Activated naive CD4-positive, alpha-beta T cell (primary cell): ENCODE measurements at places on chromosomes 3 and 15.

GRCh38 chr3:127748754-127749327, 73.5 kb downstream of the MGLL start:
- DNase-seq: no peak

DNA sequence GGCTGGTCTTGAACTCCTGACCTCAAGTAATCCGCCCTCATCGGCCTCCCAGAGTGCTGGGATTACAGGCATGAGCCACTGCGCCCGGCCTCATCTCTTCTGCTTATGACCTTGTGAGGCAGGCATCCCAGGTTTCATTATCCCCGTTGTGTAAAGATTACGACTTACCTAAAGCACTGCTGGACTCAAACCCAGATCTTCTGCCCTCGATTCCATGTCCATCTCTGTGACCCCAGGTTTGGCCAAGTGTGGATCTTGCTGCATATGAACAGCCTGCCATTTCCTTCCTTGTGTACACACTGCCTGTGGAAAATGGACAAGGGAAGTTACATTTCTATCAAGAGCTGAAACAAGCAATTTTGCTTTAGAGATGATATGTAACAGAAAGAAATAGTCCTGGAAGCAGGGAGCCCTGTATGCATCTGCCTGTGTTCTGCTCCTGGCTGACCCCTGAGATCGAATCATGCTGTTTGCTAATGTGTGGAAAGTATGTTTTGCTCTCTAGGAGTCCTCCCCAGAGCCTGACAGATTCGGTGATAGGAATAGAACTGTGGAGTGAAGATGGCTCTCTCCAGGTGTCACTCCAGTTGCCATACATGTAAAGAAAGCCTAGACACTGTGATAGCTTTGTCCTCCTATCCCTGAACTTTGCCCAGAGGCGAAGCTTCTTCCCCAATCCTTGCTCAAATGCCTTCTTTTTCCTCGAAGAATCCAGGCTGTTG, 11.8 kb upstream of the LIPC start:
- no peak for DNase-seq

GRCh38 chr3:76954412-76954811, 85.5 kb upstream of the ROBO2 start:
- no peak for DNase-seq

DNA sequence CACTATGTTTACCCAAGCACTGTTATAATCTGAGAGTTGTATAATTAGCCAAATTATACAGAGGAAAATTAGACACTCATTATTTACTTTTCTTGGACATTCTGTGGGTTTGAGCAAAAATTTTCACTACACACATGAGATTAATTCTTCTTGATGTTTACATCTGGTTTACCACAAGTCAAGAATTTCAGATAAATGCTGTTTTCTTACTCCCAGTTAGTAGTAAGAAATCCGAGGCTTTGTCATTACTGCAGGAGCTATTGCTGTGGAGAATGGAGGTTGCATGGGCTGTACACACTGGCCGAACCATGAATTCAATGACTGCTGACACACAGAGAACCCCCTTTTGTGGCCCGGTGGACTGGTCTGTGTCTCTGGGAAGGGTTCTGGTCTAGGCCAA, 207.7 kb upstream of the CFAP20DC start:
- DNase-seq: no peak

GRCh38 chr3:73939985-73940384, 315.2 kb upstream of the PDZRN3 start:
- no peak for DNase-seq

DNA sequence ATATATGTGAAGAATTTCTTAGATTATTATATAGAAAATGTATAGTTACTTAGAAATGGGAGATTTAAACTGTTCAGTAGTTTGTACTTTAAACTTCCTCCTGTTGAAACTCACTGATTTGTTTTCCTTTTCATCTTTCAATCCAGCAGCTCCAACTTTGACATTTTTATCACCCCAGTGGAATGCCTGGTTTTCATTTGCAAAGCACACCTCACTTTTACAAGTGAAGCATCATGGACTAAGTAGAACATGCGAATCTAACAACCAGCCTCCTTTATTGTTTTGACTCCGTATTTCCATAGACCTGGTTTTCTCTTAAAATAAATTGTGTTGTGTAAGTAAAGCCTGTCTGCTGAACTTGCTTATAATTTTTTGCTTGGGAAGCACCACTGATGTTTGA, 97.8 kb upstream of the ROBO2 start:
- DNase-seq: no peak

DNA sequence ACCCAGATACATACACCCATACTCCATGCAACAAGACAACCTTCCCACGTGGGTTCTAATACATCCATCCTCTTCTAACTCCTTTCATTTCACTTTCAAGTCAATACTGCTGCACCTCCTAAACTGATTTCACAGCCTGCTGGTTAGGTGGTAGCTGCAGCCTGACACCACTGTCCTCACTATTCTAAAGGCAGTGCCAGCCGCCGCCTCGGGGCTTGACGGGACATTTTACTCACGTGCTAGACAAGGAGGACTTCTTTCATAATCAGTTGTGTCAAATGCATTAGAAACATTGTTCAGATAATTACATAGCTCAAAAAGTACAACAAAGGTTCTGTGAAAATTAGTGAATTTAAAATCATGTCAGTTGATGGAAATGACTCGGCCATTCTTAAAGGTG, 6.3 kb downstream of the UROC1 start:
- DNase-seq: no peak

DNA sequence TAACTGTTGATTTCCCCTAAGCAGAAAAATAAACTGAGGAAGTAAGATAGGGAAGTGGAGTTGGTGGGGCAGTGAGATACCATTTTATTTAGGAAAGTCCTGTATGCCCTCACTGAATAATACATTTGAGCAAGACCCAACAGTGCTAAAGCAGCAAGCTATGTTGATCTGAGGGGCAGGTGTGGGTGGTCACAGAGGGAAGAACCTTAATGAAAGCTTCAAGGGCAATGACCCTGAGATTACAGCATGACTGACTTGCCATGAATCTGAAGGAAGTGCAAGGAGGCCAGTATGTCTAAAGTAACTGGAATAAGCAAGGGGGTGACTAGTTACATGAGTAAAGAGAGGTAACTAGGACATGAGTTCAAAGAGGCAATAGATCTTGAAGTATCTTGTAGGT, 159.5 kb downstream of the CD47 start:
- DNase-seq: no peak

GRCh38 chr3:123791417-123791816, 92.7 kb downstream of the MYLK start:
- no peak for DNase-seq

- DNase-seq: no peak
Observed at GRCh38 chr15:63344731-63345390, 36.8 kb downstream of the CA12 start.

- no peak for DNase-seq
Observed at GRCh38 chr3:51916418-51916817, 13.3 kb upstream of the IQCF1 start.

DNA sequence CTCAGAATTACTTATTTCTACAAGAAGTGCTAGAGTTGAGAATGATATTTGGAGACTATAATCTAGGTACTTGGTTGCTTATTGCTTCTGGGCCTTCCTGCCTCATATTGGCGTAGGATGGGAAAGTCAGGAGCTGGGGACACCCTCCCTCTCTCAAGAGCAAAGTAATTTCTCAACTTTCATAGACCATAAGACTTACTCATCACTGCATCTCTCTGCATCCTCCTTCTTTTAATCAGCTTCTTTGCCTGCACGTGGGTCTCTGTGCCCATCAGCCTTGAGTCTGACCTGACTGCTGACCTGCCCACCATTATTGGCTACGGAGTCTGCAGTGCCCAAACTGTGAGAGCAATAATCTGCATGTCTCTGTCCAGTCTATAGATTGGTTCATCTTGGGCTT, 27.3 kb upstream of the XIRP1 start:
- DNase-seq: no peak

DNA sequence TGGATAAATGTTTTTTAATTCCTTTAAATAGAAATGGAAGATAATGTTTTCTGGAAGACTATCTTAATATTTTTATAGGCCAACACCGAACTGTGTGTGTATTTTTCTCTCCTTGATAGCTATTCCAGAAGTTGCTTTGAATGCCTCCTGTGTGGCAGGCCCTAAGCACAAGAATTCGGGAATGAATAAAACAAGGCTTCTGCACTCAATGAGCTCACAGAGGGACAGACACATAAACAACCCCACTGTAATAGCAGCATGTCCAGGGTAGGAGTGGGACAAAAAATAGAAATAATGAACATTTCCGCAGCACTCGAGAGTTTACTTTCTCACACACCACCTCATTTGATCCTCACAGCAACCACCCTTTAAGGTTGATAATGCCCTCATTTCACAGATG, 18.0 kb downstream of the SRGAP3 start:
- no peak for DNase-seq

DNA sequence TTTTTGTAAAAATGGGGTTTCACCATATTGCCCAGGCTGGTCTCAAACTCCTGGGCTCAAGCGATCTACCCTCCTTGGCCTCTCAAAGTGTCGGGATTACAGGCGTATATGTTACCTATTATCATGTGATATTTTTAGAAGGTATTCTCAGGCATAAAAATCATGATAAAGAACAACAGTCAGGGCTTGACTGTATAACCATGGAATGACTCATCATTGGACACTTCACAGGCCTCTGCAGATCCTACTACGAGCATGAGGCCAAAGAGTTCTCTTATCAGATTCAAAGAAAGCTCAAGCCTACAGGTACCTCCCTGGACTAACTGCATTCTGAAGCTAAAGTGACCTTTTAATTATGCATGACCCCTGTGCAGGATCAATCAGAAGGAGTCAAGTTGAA, 91.7 kb upstream of the PRICKLE2 start:
- DNase-seq: no peak

DNA sequence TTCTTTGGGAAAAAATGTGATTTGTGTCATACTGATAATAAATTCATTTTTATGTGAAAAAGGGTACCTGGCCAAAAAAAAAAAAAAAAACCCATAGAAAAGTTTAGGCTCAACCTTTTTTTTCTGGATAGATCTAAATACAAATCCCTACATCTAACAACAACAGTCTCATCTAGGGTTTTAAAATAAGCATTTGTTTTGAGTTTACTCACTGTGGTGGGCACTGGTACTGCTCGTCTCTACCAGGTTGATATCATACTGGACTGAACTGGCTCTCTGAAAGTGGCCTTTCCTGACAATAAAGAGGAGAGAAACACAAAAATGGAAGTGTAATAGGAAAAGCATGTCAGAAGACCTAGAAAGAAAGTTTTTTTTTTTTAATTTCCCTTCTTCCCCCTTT, 52.0 kb downstream of the FBXO22 start:
- no peak for DNase-seq

- no peak for DNase-seq
Observed at GRCh38 chr3:86563400-86563970, 427.5 kb downstream of the VGLL3 start.

- no peak for DNase-seq
Observed at GRCh38 chr3:43874731-43875130, 184.0 kb downstream of the ABHD5 start.

- DNase-seq: no peak
Observed at GRCh38 chr3:9194509-9195184, 54.8 kb downstream of the SRGAP3 start.

GRCh38 chr3:37510755-37511154, 336.4 kb upstream of the LRRFIP2 start:
- DNase-seq: no peak

- DNase-seq: no peak
Observed at GRCh38 chr3:119297169-119297568, 3.0 kb downstream of the ARHGAP31 start.

GRCh38 chr15:86556396-86557017, 476.8 kb downstream of the AGBL1 start:
- no peak for DNase-seq

DNA sequence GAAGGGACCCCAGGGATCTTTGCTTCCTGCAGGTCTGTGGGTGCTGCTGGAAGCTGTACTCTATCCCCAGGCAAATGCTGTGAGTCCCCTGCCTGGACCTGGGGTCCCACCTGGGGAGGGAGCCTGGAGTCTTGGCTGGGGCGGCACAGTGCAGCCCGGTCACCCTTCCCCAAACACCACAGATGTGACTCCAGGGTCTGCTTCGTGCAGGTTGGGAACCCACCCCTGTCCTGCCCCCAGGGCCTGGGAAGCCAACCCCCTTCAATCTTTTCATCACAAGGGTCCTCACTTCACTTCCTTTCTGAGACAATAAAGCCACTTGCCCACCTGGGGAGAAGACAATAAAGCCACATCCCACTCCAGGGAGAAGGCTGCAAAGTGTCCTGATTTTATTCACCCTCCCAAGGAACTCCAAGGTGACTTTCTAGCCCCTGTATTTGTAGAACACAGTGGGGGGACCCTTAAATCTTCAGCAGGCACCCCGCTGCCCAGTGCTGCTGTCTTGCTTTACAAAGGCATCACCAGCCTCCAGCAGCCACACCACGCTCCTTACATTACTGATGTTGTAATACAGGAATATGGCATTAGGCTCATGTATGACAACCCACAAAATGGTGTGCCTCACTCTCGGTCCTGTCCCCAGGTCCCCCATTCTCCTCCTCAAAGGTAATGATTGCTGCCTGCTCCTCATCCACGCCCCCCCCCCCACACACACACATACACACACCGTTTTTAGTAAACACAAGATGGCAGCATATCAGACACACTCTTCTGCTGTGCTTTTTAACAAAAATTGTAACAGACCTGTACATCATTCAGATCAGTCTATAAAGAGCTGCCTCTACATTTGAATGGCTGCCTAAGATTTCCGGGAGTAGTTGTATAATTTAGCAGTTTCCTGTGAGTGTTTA, 9.9 kb downstream of the C3orf22 start:
- DNase-seq: no peak

DNA sequence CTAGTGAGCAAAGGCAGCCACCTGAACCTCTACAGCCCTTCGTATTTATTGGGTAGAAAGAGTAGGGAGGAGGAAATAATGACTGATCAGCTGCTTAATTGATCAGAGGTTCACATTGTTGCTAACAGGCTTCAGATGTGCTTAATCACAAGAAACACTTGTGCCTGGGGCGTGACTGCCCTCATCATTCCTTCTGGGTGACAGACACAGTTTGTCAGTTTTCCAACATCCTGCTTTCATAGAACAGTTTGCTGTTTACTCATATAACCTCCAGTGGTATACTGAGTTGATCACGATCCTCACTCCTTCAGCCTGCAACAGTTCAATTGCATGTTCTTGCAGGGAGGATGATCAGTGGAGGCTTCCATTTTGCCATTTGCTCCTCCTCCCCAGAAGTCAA, 13.6 kb upstream of the CASR start:
- no peak for DNase-seq

DNA sequence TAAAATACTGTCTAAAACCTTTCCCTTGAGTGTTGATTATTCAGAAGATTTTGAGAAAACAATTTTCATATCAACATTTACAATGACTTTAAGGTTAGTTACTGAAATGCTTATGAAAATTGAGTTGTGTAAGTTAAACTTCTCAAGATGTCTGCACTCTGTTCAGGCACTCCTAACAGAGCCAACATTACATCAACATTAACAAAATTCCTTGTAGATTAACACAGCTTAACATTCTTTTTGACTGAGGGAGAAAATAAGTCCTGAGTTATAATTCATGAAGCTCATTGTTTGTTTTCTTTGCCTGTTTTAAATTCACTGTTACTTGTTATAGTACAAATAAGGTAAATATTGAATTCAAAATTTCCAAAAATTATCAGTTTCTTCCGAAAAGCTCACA, 9.0 kb downstream of the ACKR4 start:
- no peak for DNase-seq
